ENCODE measurements at places on chromosomes 1 and 21.

DNA sequence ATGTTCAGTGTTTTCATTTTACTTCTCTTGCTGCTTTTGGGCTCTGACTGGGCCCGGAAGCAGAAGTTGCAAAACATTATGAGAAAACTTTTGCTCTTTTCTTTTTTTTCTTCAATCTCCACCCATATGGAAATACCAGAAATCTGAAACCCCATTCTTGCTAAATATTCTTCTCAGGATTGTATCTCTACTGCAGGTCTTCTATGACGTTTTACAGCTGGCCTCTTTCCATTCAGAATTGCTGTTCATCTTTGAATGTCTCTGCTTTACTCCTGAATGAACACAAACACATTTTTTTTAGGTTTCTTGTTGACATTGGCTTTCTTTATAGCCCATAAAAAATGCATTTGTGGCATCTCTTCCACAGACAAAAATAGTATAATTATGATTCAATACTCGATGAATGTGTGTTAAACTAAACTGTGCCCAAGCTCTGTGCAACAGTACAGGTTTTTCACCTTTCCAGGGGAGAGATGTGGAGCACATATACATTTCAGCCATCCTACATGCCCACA, 18.8 kb downstream of the PTPRC start:
- DNase-seq, result no peak

- DNase-seq, result no peak
These were observed 39.9 kb upstream of the KRTAP19-8 start for GRCh38 chr21:31078216-31078615.

- DNase-seq, result no peak
These were observed 176.9 kb downstream of the ADGRL4 start for GRCh38 chr1:78829644-78830043.

GRCh38 chr1:214354440-214355148, 73.6 kb downstream of the SMYD2 start:
- no peak for DNase-seq

GRCh38 chr21:20944139-20944538, 54.1 kb upstream of the NCAM2 start:
- no peak for DNase-seq

- DNase-seq, result no peak
These were observed 156.5 kb upstream of the ZNF648 start for GRCh38 chr1:182217967-182218366.

DNA sequence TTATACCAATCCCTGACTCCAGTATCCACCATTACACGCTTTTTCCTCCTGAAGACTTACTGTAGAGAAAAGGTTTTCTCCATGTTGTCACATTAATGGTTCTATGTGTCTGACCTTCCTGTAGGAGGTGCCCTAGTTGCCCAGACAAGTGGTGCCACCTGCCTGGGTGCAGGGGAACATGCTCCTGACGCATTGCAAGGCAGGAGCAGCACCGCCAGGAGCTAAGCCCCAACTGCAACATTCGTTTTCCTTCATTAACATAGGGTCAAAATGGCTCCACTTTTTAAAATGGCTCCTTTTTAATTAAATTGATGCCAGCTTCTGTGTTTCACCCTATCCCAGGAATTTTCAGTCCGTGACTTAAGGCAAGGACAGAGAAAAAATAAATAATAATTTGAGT, 220.1 kb upstream of the SAMSN1 start:
- no peak for DNase-seq

DNA sequence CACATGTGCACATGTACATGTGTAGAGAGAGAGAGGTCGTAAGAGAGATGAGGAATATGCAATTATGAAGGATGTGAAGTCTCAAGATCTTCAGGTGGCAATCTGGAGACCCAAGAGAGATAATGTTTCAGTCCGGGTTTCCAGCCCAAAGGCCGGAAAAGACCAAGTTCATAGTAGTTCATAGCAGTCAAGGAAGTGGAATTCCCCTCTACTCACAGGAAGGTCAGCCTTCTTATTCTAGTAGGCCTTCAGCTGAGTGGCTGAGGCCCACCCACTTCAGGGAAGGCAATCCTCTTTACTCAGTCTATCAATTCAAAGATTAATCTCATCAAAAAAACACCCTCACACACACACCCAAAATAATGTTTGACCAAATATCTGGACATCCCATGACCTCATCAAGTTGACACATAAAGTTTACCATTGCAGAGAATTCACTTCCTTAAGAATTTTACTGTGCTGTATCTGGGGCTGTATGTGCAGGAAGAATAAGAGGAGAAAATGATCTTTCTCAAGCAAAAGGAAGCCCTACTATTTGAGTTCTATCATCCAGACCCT, 114.6 kb downstream of the TNFSF18 start:
- no peak for DNase-seq

GRCh38 chr1:3924825-3925220, 24.8 kb upstream of the C1orf174 start:
- no peak for DNase-seq

- no peak for DNase-seq
These were observed 19.7 kb upstream of the ARF1 start for GRCh38 chr1:228062812-228063211.

GRCh38 chr1:116825207-116825719, 71.0 kb downstream of the CD2 start:
- no peak for DNase-seq

DNA sequence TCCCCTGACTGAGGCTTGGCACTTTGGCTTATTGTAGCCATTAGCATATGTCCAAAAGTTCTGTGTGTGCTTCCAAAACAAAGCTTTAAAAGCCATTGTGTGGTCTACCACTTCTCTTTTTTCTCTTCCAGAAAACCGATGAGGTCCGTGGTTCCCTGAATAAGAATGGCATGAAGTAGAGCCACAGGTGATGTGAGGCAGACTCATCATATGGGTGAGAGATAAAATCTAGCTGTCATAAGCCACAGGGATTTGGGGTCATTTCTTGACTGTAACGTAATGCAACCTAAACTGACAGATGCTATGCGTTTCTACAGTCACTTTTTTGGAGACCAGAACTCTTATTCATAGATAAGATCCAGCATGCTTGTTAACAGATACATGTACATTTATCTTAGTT, 7.0 kb upstream of the GREM2 start:
- DNase-seq, result no peak

DNA sequence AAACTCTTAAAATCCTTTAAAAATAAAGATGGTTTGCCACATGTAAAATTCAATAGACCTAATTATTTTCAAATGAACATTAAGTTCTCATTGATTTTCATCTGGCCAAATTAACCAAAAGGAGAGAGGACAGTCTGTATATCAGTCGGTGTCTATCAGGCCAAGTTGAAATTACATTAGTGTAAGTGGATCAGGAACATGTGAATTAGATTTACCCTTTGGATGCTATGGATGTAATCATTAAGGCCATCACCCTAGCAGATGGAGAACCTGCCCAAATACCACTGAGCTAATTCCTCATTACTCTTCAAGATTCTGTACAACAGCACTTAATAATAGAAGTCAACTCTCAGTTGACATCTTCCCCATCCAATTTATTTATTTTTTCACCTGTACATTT, 29.5 kb upstream of the DPT start:
- no peak for DNase-seq

DNA sequence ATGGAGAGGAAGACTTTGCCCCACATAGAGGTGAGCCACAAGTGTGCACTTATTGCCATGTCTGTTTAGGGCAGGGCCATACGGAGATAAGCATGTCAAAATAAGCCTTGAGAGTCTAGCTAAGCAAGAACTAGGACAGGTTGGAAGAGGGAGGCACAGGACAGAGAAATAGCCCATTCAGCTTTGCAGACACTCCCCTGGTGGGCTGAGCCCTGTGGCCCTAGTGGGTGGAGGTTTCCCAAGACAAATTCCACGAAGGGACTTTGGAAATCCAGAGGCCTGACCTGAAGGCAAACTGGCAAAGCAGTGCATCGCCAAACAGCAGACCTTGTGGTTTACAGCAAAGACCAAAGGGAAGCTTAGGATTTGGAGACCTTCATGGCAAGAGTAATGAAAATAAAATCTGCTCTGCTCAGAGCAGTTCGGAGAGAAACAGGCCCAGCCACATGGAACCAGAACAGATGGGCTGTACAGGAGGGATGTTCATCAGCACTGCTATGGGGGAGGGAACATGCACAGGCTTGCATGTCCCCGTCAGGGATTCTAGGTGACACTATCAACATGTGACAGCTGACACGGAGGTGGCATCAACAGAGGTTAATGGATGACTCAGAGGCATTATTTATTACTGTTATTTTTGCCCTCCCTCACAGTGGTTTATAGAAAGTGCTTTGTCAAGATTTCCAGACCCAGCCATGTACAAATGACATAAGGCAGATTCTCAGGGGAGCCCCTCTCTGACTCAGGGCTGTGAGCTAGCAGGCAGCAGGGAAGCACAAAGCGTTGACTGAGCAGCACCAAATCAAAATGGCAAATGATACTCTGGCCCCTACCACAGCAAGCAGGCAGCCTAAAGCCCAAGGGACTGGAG, 90.1 kb upstream of the IRF2BP2 start:
- no peak for DNase-seq

DNA sequence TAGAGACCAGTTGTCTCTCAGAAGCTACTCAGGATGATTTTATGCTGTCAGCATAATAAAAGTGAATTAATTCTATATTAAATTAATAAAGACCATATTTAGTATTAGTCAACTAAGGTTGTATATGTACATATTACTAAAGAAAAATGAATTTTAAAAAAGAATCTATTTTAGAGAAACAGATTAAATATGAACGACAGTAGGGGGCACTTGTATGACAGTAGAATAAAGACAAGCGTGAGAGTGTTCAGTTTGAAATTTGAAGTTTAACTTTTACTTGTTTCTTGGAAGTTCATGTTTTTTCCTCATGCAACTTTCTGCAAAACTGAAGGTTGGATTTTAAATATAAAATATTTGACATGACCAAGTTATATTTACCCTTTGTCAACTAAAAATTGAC, 67.9 kb upstream of the MACF1 start:
- no peak for DNase-seq

- DNase-seq, result no peak
These were observed 112.3 kb downstream of the LACTBL1 start for GRCh38 chr1:22860414-22860800.

DNA sequence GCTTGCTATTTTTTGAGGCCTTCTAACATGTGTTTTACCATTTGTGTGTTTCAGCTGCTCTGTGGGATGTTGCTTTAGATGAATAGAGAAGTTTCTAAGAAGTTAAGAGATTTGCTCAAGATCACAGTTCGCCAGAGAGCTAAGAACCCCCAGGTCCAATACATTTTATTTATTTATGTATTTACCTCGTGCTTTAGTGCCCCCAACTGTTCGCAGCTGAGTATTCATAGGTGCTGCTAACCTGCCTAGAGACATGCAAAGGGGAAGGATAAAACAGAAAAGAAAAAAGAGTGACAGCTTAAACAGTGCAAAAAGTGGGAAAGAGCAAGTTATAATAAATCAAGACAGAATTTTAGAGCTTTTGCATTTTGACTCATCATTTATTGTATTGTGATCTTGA, 31.1 kb downstream of the NFYC start:
- DNase-seq, result no peak

GRCh38 chr1:37034121-37035013, at the start of gene GRIK3:
Gene GRIK3, minus strand, starts transcription at chr1:37034515. Its CDS starts 407 bp downstream, at chr1:37034108.
- DNase-seq, result no peak

- DNase-seq, result no peak
These were observed 169.3 kb downstream of the ZBTB18 start for GRCh38 chr1:244220410-244220809.

DNA sequence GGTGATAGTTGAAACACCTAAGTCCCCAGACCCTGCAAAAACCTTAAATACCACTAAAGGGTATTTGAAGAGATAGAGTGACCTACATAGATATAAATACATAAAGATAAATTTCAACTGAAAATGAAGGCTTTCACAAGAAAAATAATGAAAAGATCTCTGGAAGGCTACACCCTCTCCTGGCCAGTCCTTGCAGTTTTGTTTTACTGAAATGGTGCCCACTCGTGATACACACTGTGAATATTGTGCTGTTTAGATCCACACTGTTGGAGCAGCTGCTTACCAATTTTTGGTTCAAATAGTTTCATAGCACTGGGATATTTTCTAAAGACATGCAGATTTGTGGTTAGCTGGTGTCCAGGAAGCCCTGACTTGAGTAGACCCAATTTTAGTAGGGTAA, 31.5 kb upstream of the RNF187 start:
- no peak for DNase-seq

DNA sequence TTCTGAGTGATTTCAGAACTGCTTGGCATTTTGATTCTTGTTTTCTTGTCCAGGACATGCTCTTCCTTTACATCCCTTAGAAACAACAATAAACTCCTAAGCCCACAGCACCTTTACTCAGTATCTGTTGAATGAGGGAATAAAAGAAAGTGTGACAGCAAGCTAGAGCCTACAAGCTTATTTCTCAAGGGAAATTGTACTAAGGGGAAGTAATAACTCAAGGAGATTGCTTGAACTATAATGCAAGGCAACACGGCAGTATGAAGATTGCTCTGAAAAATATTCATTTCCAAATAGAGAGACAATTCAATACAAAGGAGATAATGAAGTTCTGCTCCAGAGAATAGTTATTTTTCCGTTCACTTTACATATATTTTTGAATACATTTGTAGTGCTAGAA, 6.5 kb downstream of the OR6P1 start:
- no peak for DNase-seq

- no peak for DNase-seq
These were observed 1.9 kb upstream of the IPO13 start for GRCh38 chr1:43944860-43945259.

GRCh38 chr1:81708250-81708649, 92.5 kb upstream of the ADGRL2 start:
- DNase-seq, result no peak

DNA sequence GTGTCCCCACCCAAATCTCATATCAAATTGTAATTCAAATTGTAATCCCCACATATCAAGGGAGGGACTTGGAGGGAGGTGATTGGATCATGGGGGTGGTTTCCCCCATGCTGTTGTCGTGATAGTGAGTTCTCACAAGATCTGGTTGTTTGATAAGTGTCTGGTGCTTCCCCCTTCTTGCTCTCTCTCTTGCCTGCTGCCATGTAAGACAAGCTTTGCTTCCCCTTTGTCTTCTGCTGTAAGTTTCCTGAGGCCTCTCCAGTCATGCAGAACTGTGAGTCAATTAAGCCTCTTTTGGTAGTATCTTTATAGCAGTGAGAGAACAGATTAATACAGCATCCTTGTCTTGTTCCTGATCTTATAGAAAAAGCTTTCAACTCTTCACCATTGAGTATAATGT, 6.5 kb upstream of the LRRC39 start:
- no peak for DNase-seq

GRCh38 chr1:230220478-230220877, 153.4 kb downstream of the GALNT2 start:
- DNase-seq, result no peak

DNA sequence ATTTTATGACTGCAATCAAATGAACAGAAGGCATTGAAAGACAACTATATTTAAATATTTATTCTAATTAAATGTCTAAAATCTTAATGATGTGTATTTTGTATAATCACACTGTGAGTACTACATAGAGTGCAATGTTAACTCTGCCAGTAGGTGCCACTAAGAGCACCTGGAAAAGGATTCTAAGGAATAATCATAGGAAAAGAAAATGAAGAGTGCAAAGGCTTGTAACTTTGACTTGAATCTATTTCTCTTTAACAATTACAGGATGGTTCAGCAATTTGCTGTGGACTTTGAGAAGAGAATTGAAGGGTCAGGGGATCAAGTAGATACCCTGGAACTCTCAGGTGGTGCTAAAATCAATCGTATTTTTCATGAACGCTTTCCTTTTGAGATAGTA, 200.4 kb downstream of the DNM3 start:
- DNase-seq, result no peak

Measured in T follicular helper cell (primary cell).